ENCODE measurements at places on chromosomes 16 and 17.

DNA sequence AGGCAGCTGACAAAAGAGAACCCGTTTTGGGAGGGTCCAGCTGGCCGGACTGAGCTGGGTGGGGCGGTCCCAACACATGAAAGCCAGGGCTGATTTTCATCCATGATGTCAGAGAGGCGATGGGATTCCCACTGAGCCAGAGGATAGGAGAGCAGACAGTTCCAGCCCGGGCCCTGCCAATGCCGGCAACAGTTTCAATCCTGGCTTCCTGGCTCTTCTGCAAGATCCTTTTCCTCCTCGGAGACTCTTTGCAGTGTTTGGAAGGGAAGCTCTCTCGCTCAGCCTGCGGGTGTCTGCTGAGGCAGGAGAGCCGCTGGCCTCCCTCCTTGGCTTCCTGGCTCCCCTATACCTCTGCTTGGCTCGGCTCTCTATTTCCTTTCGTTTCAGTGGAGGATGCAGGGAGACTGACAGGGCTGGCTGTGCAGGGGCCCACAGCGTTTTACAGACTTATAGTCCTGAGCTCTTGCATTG, 145.5 kb upstream of the SOX9 start:
- no peak for DNase-seq

- DNase-seq: no peak
Measured at GRCh38 chr17:74938194-74938950, 2.7 kb downstream of the OTOP3 start.

- DNase-seq: peak; percentile 16
Measured at GRCh38 chr16:89615596-89616090, 2.2 kb downstream of the DPEP1 start.

- no peak for DNase-seq
Measured at GRCh38 chr17:31565652-31566051, 174.2 kb downstream of the RAB11FIP4 start.

GRCh38 chr16:30948667-30949649, at the start of gene ORAI3:
Gene ORAI3 (plus strand): TSS chr16:30949068. CDS start chr16:30949290, 222 bp downstream.
- DNase-seq: peak; percentile 78

DNA sequence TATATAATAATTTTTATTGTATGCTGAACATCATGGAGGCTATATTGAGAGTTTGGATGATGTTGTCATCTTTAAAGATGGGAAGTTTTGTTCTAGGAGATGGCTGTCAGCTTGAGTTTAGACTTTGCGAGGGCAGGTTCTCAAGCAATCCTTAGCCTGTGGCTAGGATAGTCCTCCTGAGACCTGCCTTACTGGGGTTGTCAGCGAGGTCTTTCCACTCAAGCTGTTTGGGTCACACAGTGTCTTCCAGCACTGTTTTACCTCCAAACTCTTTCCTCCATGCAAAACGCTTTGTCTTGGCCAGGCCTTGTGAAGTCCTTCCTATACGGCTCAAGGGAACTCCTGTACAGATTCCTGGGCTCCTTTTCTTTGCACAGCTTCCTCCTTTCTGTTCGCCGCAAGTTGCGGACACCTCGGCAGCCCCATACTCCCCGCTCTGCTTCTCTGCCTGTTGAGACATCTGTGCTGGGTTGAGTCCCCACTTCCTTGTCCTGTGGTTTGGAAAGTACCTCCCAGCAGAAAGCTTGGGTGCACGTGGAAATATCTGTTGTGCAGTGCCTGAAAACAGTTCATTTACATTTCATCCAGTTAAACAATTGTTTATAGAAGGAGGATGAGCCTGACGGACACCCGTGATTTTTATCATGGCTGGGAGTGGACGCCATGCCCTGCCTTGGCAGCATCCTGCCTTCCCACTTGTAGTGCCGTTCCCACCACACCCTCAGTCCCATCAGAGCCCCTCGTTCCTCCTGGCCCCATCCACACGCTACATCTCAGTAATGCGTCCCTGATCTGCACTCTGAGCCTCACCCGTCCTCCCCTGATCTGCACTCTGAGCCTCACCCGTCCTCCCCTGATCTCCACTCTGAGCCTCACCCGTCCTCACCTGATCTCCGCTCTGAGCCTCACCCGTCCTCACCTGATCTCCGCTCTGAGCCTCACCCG, 55.0 kb upstream of the CBFA2T3 start:
- DNase-seq: peak; percentile 22

DNA sequence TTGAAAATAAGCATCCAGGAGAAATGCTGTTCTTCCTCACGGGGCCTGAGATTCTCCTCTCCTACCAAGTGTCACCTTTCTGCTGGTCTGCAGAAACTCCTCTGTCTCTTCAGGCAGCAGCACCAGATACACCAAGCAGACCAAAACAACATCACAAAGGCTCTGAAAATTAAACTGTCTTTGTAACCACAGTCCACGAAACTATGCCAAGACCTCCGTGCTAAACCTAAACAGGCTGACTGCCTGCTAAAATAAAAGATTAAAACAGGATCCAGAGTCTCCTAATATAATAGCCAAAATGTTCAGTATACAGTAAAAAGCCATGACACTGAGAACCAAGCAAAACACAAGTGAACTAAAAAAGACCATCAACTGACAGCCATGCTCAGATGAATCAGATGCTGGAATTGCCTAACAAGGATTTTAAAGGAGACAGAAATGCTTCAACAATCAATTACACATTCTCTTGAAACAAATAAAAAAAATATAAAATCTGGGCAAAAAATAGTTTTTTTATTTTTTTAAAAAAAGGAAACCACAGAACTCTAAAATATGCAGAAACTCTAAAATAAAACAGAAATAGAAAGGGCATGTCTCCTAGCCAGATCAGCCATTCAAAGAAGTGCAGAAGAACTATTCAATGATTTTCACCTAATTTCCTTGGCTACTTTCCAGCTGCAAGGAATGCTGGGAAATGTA, 50.3 kb upstream of the TOX3 start:
- DNase-seq: peak; percentile 3

DNA sequence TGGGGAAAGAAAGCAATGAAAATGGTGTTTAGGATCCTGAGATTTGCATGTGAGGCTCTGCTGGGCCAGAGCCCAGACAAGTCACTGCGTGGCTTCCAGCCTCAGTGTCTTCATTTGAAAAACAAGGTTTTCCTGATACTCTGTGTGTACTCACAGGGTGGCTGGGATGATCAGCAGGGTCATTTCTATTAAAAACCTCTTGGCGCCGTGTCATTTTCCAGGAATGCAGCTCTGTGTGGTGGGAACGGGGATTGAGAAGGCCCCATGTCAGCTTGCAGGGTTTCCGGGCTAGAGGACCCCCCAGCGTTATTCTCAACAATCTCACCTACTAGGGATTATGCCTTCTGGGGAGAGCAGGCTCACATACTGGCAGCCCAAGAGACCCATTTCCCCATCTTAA, 73.5 kb downstream of the FOXL1 start:
- no peak for DNase-seq

DNA sequence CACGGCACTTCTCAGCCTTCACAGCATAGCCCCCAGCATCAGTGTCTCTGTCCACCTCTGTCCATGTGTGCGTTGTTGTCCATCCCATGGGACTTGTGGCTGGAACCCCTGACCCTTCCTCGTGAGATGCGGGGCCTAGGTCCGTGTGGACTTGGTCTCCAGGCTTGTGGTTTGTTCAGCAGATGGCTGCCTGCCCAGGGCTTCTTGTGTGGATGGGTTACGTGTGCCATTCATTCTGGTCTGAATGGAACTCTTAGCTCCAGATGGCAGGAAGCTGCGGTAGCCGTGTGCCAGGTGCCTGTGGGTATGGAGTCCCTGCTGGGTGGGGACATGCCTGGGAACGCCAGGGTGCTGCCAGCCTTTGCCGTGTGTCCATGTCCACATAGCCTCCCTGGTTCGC, 31.7 kb upstream of the NUDT16L1 start:
- DNase-seq: no peak

GRCh38 chr16:75377729-75378386, 55.4 kb downstream of the CFDP1 start:
- no peak for DNase-seq

DNA sequence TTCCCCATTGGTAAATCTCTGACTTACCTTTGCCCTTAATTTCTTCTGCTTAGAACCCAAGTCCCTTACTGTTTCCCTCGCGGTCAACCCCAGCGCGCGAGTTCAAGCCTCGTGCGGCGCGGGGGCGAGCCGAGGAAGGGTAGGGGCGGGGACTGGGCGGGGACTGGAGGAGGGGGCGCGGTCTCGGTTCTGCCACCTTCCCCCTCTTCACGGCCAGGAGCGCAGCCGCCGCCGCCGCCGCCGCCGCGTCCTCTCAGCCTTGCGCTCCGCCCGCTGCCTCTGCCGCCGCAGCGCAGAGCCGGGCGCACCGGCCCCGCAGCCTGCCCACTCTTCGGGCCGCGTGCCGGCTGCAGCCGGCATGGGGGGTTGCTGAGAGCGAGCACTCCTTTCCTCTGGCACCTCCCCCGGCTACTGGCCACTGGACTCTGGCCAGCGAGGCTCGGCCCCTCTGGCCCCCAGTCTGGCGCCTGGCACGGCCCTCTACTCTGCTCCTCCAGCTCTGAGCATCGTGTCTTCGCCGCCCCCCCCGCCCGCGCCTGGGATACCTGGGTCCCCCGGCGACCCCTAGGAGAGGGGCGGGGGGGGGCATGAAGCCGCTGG, at the start of gene RAPGEFL1:
Gene RAPGEFL1 (plus strand): TSS at position 196 of the 600 bp plus-strand sequence. CDS start 392 bp downstream, at position 588.
- peak; percentile 69 for DNase-seq

DNA sequence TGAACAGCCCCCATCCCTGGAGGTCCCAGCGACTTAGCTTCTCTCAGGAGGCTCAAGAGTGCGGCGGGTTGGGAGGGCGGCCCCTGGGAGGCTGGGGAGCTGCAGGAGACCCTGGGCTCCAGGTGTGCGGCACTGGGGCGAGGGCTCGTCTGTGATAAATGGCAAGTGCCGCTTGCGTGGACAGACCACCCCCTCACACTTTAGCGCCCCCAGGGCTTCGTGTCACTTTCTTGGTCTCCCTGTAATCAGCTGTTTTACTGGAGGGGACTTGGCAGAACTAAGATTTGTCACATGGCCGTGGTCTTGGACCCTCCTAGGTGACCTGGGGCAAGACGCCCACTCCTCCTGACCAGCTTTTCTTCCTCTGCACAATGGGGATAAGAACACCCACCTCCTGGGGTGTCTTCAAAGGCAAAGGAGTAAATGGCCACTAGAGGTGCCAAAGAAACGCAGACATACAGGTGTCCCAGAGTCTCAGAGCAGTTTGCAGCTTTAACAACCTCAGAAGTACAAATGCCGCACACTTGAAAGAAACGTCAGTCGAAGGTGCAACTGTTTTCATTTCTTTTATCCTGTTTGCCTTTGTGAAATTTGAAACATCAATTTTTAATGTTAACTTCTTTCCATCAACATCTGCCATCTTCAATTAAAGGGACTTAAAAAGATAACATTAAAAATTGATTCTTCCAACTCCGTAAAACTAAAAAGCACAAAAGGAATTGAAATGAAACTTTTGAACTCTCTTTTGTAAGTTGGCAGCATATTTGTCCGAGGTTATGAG, 946 bp downstream of the OSGIN1 start:
- DNase-seq: peak; percentile 52

DNA sequence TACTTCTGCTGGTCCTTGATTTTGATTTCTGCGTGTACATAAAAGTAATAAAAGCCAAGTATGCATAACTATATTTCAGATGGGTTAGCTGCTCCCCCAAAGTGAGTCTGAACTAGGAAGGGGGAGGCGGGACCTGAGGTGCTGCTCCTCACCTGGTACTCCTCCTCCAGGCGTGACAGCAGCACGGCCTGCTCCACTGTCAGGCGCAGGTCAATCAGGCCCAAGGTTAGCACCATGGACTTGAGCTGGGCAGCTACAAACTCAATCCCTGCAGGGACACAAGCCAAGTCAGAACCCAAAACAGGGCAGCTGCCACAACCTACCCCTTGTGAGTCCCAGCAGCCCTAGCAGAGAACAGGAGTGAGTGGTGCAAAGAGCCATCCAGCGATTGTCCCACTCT, 18.0 kb downstream of the ATPAF2 start:
- no peak for DNase-seq

DNA sequence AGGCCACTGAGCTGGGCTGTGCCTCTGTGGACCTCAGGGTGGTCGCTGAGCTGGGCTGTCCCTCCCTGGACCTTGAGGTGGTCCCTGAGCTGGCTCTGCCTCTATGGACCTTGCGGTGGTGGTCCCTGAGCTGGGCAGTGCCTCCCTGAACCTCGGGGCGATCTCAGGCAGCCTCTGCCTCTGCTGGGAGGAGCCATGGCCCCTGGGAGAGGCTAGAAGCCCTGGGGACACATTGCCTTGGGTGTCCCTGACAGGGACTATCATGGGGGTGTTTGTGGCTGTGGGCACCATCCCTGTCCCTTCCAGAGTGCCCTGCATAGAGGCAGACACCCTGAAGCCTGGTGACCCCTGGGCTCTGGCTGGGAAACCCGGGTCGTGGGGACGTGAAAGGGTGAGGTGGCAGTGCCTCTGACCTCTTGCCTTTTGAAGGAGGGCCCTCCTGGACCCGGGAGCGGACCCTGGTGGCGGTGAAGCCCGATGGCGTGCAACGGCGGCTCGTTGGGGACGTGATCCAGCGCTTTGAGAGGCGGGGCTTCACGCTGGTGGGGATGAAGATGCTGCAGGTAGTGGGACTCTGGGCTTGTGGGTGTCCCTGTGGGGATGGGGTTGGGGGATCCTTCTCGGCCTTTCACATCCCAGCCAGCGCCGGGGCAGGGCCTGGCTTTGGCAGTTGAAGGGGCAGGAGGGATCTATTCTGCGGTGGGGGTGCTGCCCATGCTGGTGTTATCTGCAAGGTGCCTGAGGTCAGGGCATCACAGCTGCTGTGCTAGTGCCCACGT, 1.8 kb downstream of the NME4 start:
- peak; percentile 64 for DNase-seq

DNA sequence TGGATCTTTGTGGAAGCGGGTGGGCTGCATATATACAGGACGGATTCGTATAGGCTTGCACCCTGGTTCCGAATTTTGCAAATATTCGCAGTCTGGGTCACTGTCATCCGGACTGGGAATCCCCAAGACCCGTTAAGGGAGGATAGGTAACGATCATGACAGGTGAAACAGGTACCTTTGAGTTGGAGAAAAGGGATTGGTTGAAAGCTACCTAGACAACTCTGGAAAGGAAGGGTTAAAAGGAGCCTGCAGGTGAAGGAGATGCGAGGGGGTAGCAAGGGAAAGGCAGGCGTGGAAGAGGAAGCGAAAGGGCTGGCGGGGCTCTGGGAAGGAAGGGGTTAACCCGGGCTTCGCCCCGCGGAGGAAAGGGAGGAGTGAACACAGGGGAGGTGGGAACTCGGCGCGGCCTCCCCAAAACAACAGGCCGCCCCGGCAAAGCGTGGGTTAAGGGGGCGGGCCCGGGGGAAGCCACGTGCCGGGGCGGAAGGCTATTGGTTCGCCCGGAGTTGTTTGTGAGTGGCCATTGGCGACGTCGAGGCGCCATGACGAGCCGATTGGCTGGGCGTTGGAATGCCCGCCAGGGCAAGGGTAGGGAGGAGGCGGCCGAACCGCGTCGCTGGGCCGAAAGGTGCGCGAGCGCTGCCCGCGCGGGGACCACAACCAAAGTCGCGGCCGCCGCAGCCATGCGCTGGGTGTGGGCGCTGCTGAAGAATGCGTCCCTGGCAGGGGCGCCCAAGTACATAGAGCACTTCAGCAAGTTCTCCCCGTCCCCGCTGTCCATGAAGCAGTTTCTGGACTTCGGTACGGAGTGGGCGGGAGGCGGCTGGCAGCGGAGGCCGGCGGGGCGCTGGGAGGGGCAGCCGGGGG, at the start of gene PDK2:
Gene PDK2 (plus strand): TSS at position 599 of the 867 bp plus-strand sequence. CDS start 85 bp downstream, at position 684.
- peak; percentile 90 for DNase-seq

- DNase-seq: no peak
Measured at GRCh38 chr17:62855156-62855555, 47.0 kb upstream of the MARCHF10 start.

GRCh38 chr16:19835196-19835595, 49.5 kb downstream of the GPRC5B start:
- no peak for DNase-seq
